Stimulated activated CD4-positive, alpha-beta T cell treated with anti-CD3 and anti-CD28 coated beads, Interleukin-2, amount 100 ng/mL, for 48 hours (primary cell): ENCODE measurements at places on chromosomes 1 and 21.

GRCh38 chr1:230747890-230748800 lies 957 bp downstream of the CAPN9 start:
- no peak for DNase-seq

DNA sequence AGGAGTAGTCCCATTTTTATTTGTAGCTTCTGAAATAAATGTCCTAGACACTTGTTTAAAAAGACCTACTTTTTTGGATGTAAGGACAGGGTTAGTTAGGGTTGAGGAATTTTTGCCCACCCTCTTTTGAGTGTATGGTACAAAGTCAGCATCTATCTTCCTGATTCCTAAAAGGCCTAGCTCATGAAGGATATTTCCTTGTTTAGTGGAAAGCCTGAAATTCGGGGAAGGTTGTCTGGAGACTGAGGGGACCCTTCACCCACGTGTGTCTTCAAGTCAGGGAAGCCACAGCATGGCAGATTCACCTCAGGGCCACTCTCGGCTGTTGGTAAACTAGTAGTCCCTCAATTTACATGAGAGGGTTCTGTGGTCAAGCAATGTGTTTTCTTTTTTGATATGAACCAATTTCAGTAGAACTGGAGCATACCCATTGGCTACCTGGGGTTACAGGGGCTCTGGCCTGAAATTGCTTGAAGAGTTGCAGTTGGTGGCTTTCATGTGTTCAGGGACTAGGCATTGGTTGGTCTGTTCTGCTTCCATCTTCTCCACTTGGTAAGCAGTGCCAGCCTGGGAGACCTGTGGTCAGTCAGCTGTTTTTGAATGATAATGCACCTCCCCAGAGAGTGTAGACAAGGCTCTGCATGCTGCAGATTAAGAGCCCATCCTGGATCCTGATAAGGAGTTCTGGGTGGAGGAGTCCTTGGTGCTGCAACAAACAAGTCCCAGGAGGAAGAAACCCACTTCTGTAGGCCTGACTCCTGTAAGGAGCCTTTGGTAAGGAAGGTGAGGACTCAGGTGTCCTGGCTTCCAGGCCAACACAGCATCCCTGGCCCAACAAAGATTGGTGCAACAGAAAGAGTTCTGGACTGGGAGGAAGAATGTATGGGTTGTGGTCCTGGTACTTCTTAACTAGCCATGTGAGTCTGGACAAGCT lies 6.3 kb downstream of the BTG2 start:
- no peak for DNase-seq

DNA sequence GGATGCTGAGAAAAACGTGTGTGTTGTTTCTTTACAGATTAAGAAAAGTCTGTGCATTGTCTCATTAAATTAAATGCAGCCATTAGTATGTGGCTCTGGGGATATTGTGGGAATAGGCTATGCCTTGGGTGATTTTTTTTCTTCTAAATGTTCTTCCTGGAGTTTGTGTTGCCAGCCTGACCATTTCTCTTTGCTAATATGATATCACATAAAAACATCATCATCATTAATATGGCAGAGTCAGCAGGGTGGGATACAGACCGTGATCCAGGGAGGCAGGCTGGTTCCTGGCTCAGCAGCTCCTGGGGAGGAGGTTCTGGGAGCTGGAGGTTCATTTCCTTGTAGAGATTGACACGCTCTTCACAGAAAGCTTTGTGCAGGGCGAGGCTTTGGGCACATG lies 60.7 kb upstream of the SELENON start:
- DNase-seq = no peak

GRCh38 chr1:38243106-38243505 lies 196.5 kb upstream of the POU3F1 start:
- no peak for DNase-seq

GRCh38 chr1:193392686-193393085 lies 206.3 kb upstream of the B3GALT2 start:
- DNase-seq = no peak

DNA sequence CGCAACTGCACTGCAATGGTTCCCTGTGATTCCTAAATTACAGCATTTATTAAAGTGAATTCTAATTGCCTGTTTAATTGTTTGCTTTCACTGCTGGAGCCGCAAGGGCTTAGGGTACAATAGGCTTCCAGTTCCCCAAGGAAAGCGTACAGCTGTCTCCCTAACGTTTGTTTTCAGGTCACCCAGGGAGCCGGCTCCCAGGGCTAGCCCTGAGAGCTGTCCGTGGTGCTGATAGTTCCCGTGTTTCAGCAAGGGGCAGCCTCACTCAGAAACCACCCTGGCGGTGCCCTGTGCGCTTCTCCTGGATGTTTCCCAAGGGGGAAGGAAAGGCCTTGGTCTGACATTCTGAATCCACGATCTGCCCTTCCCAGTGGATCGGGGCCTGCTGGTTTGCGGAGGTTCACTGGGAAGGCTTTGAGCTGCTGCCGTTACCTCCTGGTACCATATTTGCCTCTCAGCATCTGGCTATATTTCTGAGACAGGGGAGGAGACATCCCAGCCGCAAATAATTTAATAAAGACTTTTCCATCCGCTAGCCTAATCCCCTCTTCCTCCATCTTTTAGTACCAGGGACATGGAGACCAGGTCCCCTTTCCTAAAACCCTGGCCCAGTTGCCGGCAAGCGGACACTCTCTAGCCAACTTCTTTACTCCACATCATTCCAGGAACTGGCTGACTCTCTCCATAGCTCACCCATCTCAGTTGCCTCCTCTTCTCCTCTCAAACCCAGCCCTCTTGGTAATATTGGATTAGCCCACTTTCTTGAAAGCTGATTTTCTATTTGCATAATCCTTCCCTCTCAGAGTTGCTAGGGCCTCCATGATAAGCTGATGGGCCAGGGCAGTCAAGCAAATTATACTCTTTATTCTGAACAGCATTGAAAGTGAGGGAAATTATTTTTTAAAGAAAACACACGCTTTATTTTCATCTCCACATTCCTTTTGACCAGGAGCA lies 149.0 kb downstream of the IGSF21 start:
- peak; percentile 23 for DNase-seq

DNA sequence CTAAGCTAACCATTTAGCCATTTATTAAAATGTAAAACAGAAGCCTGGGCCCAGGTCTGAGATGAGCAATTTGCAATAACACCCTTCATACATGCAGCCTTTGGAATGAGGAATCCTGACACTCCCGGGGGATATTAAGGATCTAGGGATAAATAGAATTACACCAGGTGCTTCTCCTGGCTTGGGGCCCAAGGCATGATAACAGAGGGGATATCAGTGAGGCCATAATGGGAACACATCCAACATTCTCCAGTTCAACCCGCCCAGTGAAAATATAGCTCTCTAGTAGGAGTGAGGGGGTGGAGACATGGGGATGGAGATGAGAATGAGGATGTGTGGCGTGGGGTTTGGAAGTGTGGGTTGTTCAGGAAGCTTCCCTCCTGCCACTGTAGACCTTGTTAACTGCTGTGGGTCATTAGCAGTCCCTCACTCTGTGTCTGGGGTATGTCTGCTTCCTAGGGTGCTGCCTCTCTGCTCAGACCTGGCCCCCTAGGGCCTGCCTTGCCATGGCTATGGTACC lies 57.9 kb upstream of the KANK4 start:
- no peak for DNase-seq

GRCh38 chr1:205214756-205215155 lies 3.3 kb upstream of the DSTYK start:
- no peak for DNase-seq

DNA sequence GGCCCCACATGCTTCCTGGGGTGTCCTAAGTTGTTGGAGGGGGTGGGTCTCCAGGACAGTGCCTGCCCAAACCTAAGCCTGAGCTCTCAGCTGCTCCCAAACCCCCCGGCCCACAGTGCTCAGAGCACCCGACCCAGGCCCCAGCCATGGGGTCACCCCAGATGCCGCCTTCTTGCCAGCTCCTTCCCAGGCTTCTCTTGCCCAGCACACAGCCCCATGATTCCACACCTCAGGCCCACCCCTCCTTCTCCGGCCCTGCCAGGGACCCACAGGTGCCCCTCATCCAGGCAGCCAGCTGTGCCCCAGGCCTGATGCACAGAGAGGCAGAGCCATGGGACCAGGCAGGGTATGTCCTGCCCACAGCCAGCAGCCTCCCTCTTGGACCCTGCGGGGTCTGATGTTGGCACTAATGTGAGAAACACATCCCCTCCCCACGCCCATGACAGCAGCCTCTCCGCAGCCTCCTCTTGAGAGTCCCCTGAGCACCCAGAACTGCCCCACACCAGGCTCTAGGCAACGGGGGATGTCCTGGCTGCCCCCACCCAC lies 4.9 kb downstream of the WNT9A start:
- no peak for DNase-seq

GRCh38 chr1:240423246-240423924 lies 188.6 kb downstream of the GREM2 start:
- DNase-seq = no peak

DNA sequence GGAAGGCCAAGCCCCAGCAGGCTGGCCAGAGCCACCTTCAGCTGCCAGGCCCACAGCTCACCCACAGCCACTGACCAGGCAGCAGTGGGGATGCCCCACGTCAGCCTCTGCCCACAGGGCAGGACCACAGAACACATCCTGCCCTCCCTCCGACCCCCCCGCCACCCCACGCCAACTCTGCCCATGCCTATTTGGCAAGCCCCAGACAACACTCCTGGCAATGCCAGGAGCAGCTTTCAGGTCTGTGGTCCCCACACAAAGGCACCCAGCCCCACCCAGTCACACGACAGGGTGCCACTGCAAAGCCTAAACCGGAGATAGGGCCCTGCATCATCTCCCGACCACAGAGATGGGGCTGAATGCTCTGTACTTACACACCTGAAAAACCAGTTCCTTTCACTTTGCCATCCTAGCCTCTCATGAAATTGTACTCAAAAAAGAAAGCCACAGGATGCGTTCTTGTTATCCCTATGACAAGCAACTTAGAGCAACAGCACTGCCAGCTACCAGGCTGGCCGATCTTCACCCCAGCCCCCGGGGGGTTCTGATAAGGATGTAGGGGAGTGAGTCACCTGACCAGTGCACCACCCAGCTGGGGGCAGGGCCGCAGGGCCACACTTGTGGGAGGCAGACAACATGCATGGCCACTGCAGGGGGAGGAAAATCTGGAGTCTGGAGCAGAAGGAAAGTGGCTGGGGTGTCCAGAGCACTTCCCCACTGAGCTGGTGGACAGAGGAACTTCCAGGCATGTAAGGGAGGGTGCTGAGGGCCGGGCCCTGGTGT lies 36.2 kb downstream of the UBE2G2 start:
- DNase-seq = peak; percentile 17

GRCh38 chr1:72892461-72892860 lies 610.1 kb upstream of the NEGR1 start:
- DNase-seq = no peak

GRCh38 chr1:156658945-156659574 lies 17.1 kb downstream of the BCAN start:
- DNase-seq = no peak
